Effector CD8-positive, alpha-beta T cell (primary cell): ENCODE measurements at places on chromosomes 2 and 18.

- DNase-seq = no peak
Measured at GRCh38 chr18:79402977-79403722, 7.4 kb downstream of the NFATC1 start.

DNA sequence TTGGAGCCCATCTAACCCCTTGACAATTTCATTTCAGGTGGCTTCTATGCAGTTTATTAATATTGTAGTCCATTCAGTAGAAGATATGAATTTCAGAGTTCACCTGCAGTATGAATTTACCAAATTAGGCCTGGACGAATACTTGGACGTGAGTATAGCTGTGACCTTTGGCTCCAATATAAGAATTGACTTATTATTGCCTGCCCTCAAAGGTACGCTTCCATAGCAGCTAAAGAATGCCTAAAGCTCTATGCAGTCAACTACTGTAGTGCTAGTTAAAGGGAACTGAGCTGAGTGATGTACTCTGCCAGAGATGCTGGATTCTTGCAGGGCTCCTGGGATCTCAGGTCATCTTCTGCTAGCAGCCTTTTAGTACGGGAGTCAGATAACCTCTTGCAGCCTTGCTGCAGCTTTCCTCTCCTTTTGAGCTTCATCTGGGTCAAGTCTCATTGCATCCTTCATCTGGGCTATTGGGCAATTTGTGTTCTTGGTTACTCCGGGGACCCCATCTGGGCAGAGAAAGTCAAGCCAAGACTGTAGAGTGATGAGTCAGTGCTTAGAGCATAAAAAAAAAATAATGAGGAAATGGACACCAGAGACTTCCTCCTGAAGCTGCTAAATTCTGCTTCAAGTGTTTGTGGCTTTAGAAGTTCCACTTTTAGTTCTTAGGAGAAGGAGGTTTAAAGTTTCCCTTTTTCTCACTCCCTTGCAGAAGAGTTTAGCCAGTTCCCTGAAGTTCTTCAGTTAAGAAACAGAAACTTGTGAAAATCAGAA, 105.6 kb downstream of the PRPF40A start:
- no peak for DNase-seq

DNA sequence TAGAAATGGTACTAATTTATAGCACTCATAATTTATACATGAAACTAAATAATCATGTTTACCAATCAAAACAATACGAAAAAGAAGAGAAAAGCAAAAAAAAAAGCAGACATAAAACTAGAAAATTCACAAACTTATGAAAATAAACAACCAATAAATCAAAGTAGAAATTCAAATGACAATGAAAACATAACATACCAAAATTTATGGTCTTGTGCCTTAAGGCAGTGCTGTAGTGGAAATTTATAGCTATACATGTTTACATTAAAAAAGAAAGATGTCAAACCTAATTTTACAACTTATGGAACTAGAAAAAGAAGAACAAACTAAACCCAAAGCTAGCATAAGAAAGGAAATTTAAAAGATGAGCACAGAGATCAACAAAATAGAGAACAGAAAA, 16.1 kb upstream of the SPR start:
- no peak for DNase-seq

DNA sequence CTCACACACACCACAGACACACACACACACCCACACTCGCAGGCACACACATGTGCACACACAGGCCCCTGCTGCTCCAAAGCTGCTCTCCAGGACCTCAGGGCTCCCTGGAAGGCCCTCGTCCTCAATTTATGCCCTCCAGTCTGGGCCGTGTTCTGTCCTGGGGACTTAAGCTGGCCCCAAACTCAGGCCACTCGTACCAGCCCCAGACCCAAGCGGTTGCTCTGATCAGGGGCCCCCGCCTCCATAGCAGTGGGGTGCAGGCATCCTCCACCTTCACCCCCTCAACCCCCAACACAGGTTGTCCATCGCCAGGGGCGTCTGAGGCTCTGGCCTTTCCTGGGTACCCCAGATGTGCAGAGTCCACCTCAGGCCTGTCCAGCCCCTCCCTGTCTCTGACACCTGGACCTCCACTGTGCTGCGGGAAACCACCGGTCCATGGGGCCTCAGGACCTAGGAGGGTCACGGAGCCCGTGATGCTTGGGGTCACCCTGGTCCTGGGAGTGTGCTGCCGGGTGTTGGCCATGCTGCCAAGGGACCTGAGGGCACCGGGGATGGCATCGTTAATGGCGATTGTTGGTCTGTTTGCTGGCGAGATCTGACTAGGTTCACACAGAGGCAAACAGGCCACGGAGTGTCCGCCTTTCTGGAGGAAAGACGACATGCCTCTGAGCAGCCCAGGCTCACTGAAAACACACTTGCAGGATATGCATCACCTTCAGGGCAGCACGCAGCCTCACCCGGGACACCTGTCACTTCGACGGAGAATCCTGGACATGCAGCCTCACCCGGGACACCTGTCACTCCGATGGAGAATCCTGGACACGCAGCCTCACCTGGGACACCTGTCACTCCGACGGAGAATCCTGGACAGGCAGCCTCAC, 155.6 kb downstream of the NDUFA10 start:
- DNase-seq = no peak

DNA sequence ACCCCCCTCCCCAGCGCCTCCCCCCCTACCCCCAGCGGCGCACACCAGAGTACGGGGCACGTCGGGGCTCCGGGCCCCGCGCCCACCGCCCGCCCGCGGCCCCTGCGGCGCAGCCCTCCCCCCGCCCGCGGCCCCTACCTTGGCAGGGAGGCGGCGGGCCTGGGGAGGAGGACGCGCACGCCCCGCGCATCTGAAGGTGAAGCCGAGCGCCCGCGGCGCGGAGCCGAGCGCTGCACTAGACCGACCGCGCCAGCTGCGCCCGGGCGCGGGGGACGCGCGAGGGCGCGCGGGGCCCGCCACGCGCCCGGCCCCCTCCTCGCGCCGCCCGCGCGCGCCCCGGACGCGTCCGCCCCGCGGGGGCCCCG, at the start of gene ZNF516:
Gene ZNF516 (minus strand): TSS at position 237 of the 365 bp plus-strand sequence. CDS start 52,188 bp downstream, outside the sequence.
- DNase-seq = no peak

GRCh38 chr2:223101340-223102039, 49.5 kb downstream of the KCNE4 start:
- no peak for DNase-seq

- DNase-seq = no peak
Measured at GRCh38 chr2:157217409-157217808, 40.1 kb upstream of the GALNT5 start.

DNA sequence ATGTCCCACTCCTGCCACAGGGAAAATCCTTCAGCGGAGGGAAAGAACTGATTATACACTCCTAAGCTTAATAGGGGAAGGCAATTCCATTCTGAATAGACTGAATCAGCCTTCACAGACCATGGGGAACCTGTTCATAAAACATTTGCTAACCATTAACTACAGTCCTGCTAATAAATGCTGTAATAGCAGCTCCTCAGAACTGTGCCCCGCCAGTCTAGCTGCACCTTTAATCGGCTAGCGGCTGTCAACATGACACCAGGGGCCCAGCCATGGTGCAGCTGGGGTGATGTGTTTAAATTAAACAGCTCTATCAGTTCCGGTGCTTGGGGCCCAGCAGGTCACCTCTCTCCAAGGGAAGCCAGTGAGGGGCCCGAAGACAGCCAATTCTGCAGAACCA, 77.8 kb downstream of the GALNT14 start:
- DNase-seq = no peak

- no peak for DNase-seq
Measured at GRCh38 chr2:25608718-25609117, 64.7 kb downstream of the DTNB start.

DNA sequence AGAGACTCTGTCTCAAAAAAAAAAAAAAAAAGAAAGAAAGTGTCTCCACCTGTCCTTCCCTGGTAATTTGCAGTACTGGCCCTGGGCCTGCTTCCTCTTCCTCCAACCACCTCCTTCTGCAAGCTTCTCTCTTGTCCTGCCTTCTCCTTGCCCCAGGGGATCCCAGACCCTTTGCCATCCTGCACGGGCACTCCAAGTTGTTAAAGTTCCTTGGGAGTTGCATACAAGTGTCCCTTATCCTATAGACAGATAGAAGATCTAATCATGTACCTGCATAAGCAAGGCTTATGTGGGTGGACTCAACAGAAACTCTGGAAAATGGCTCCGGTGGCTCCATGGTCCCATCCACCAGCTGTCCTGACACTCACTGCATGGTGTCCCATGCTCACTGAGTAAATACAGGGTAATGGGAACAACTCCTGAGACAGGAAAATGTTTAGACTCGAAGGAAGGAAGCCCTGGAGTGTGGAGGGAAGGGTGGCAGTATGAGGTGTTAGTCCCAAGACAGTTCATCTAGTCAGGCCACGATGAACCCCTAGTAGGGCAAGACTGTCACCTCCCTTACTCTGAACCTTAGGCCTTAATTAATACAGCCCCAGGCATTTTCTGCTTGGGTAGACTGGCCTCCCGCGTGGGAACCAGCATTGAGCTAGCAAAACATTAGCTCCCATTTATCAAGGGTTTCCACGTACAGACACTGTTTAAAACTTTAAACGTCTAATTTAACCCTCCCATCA, 17.1 kb downstream of the ODC1 start:
- DNase-seq = no peak

DNA sequence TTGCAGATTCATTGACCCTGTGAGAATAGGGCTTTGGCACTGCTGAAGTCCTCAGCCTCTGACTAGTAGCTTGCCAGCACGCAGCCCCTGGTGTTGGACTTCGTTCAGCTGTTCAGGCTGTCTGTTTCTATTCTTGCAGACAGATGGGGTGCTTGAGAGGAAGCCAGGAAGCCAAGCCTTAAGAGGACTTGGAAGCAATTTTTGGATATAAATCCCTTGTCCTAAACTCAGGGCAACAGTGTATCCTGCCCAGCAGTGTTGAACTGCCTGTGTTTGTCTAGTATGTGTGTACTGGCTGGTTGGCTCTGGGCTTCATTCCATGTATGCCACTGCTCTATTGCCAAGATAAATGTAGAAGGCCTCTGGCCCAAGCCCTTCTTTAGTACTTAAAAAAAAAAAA, 108.6 kb downstream of the COMMD1 start:
- no peak for DNase-seq

DNA sequence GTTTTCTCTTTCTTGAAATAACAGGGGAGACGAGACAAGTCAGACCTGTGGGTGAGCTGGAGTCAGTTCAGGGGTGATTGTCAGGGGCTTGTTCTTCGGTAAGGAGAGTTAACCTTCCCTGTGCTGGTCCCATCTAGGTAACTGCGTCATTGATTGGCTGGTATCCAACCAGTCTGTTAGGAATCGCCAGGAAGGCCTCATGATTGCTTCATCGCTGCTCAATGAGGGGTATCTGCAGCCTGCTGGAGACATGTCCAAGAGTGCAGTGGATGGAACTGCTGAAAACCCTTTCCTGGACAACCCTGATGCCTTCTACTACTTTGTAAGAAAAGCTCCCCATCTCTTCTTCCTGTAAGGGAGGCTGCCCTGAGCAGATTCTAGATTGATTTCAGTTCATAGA, 21.3 kb downstream of the PLEK start:
- DNase-seq = no peak

DNA sequence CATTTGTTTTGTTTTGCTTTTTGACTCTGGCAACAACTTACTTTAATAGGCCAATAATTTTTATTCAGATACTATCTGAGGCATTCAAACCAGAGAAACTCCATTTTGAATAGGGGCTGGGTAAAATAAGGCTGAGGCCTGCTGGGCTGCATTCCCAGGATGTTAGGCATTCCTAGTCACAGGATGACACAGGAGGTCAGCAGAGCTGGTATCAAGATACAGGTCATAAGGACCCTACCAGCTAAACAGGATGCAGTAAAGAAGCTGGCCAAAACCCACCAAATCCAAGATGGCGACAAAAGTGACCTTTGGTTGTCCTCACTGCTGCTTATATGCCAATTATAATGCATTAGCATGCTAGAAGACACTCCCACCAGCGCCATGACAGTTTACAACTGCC, 102.2 kb upstream of the XPO1 start:
- no peak for DNase-seq

GRCh38 chr2:54586062-54586461, 129.9 kb downstream of the SPTBN1 start:
- no peak for DNase-seq

DNA sequence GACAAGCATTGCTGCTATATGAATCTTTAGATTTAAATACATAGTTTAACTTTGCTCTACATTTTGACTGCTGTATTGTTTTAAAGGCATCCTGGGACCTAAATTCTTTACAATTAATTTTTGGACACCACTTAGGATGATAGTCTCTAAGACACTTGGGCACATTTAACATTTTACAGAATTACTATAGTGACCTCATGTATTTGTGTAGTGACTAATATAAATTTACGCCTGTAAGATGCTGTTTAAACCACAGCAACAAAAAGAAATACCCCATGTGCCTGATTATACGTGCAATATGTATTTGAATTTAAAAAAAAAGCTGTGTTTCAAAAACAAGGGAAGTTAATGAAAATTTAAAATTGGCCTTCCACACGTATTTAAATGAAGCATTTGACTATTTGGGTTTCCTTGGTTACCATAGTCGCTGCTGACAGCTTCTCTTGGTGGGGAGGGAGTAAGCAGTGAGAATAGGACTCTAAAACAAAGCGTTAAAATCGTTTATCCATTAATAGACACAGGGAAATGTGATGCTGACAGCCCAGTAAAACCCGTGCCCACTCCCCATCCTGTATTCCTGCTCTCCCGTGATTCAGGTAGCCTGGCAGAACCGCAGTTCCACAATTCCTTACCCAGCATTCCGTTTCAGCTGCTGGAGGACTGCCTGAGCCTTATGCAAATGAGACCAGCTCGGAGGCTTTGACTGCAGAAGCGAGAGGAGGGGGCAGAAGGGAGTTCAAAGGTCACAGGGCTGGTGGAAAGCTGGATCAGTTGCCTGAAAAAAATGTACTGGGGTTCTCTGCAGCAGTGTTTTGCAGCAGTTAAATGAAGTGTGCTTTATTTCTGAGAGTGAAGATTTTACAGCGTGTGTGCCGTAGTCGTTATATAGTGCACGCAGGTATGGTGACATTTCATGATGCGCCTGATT, 104.3 kb downstream of the CSRNP3 start:
- DNase-seq = no peak

- DNase-seq = no peak
Measured at GRCh38 chr2:59900728-59901452, 652.6 kb downstream of the BCL11A start.

- DNase-seq = no peak
Measured at GRCh38 chr18:9911226-9911625, 2.6 kb upstream of the VAPA start.

- no peak for DNase-seq
Measured at GRCh38 chr18:2442006-2442405, 129.3 kb downstream of the METTL4 start.

DNA sequence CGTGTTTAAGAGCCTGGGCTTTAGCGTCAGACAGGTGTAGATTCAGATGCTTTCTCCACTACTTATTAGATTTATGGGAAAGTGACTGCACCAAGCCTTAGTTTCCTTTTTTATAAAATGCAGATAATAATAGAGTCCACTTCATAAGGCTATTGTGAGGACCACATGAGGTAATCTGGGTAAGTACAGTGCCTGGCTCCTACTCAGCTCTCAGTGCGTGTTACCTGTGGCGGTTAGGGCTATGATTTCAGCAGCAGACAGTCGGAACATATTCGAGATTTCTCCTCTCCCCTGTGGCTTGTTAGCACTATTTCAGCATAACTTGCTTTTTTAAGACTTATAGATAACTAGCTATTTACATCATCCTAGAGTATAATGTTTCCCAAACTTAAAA, 32.0 kb downstream of the MAP3K20 start:
- DNase-seq = no peak

GRCh38 chr2:72864500-72864899, 22.7 kb upstream of the SPR start:
- DNase-seq = no peak
